ENCODE measurements at places on chromosomes 1 and 21. TPM values are rescaled to one million over a fixed set of nuclear protein-coding genes. Genes with fewer than 3 reads are reported as not detected.

Gene S100A14
- total RNA-seq = 555 TPM

Gene NCF2
- 16.9 TPM for total RNA-seq

Gene LCA5L
- 0.72 TPM for total RNA-seq

Gene KRTAP24-1
- not detected for total RNA-seq

Gene PGLYRP3
- total RNA-seq = 57.4 TPM
